ENCODE measurements at places on chromosomes 12 and 14.
A peak's percentile ranks its signal among the peaks of the same experiment; 100 is the strongest.

- DNase-seq = peak; percentile 65
These were observed 233.3 kb upstream of the DAAM1 start for GRCh38 chr14:58954901-58955861.

DNA sequence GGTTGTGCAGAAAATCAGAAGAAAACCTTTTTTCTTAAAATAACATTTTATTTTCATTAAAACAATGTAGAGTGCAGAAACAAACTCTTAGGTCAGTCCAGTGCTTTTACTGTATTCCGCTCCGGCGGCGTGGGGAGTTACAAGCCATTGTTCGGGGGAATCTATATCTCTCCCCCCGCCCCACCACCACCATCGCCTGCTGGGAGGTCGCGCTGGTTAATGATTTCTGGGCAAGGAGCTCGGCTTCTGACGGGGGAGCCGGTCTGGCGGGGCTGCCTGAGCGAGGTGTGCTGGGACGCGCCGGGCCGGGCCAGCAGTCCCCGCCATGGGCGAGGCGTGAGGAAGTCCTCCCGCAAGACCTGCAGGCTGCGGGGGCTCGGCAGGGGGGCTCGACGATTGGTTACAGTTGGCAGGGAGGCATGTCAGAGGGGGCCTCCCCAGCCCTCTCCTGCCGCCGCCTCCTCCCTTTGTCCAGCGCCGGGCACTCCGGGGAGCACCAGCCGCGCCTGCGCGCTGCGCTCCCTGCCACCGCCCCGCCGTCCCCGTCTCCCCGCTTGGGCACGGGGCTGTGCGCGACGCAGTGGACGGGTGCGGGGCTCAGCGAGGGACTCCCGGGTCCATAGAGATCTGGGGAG lies 1.0 kb upstream of the DUSP6 start:
- DNase-seq = no peak

GRCh38 chr12:75945581-75945980 lies 86.0 kb downstream of the PHLDA1 start:
- no peak for DNase-seq

DNA sequence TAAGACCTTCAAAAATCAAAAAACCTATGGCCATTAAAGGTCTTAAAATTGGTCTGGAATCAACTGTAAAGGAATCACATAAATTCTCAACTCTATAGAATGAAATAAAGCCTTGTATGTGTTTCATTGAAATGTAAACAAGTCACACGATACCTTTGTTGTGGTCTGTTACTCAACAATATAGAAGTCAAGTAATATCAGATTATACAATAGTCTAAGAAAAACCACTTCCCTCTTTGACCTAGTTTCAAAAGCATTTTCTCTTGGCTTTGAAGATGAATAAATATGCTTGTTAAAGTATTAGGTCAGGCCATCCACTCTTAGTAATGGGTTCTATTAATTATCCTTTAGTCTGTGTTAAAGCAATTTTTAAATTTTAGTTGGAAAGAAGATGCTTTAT lies 79.8 kb upstream of the DIO2 start:
- DNase-seq = no peak

Measured in forelimb muscle (tissue), 1 donor.